Bronchial epithelial cell (primary cell): ENCODE measurements at places on chromosomes 3 and 15.

GRCh38 chr3:137199678-137200077 lies 241.9 kb downstream of the IL20RB start:
- DNase-seq: no peak

DNA sequence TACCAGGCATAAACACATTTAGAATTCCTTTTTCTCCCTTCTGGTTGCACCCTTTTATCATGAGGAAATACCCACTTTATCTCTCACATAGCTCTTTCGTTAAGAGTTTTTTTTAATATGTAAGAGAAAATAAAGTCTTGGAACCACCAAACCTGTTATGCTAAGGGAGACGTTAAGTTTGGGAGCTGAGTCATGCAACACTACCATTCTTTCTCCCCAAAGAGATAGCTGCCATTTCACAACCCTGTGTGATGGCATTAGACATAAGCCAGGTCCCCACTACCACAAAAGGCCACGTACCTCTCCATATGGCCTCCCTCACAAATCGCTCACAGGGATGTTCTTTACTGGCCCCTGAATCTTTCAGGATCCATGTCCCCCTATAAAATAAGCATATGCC lies 7.6 kb upstream of the NIPA1 start:
- peak; percentile 23 for DNase-seq

GRCh38 chr3:100702082-100702979 lies 7.0 kb upstream of the TFG start:
- peak; percentile 87 for DNase-seq

- peak; percentile 82 for DNase-seq
These were observed 8.7 kb downstream of the BTD start for GRCh38 chr3:15610082-15610759.

DNA sequence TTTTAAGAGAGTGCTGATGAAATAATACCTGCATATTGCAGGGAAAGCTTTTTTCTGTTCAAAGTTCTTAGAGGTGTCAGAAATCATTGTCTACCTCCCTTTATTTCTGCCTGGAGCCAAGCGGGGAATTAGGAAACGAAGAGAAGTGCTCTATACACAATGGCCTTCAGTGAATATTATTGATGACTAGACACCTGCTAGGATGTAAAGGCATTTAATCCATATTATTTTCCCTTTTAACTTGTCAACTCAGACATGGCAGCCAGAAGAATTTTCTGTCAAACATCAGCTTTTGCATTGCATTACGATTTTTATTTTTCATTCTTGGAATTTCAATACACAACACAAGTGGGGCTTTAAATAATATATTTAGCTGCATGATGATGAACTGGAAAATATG lies 24.7 kb downstream of the CADM2 start:
- no peak for DNase-seq

- peak; percentile 80 for DNase-seq
These were observed 190.4 kb downstream of the FOXP1 start for GRCh38 chr3:71393093-71393492.

DNA sequence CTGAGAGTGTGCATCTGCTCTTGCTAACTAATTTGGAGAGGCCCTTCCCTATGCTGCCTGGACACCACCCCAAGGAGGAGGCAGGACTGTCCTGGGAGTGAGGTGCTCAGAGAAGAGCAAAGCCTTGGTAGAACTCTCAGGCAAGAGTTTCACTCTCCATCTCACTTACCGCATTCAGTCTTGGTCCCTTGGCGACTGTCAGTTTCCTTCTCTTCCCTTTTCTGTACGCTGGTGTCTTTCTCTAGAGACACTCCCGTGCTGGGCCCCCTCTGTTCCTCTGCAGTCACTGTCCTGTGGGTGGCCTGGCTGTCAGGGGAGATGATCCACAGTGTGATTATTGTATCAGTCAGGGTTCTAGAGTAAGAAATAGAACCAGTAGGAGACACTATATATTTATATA lies 44.0 kb downstream of the IDH2 start:
- no peak for DNase-seq
